Right cardiac atrium (tissue), 5 donors: ENCODE measurements at places on chromosomes 12 and 14. TPM values are rescaled to one million over a fixed set of nuclear protein-coding genes. Genes with fewer than 3 reads are reported as not detected.

- DNase-seq, result no peak
Observed at GRCh38 chr12:9782547-9783382, 22.1 kb upstream of the CD69 start.

DNA sequence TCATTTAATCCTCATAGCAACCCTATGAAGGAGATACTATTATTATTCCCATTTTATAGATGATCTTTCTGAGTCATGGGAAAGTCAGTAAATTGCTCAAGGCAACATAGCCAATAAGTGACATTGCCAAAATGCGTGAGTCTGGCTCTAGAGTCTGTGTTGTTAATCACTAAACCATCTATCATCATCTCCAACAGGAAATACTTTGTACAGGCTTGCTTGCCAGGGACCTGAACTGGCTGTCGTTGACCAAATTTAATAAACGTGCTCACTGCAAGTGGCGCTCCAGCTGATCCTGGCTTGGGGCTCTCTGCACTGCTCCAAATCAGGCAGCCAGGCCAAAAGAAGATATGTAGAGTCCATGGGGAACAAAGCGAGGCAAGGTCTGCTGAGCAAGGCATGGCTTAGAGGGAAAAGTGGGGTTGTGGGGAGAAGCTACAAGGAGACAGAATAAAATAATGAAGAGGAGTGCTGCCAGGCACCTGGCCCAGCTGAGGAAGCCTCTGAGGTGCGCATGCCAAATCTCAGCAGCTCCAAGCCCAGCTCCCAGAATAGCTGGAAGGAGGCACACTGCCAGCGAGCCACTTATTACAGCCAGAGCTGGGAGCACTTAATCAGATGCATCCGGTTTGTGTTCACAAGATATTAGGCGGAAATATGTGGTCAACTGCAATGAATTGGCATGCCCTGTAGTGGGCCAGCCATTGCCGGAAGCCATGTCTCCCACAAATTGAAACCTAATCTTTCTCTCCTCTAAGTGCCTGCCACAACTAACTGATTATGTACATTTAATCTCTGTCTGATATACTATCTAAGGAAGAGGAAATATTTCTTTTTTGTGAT, 43.3 kb upstream of the PTPRO start:
- DNase-seq, result peak; percentile 89

DNA sequence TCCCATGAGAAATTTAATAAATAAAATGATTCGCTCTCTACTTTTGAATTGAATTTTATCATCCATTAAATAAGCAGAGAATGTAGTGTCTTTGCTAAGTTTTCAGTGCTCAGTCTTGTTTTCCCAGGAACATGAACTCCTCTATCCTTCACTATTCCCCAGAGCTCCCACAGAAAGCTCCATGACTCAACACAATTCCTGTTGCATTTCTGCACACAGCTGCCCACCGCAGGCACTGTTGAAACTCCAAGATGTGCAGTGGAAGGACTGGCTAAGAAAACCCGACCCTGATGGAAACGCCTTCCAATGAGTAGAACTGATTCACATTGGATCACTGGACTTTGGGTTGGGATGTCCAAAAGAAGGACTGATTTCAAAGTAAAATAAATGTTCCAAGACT, 202.4 kb upstream of the AMIGO2 start:
- peak; percentile 59 for DNase-seq

DNA sequence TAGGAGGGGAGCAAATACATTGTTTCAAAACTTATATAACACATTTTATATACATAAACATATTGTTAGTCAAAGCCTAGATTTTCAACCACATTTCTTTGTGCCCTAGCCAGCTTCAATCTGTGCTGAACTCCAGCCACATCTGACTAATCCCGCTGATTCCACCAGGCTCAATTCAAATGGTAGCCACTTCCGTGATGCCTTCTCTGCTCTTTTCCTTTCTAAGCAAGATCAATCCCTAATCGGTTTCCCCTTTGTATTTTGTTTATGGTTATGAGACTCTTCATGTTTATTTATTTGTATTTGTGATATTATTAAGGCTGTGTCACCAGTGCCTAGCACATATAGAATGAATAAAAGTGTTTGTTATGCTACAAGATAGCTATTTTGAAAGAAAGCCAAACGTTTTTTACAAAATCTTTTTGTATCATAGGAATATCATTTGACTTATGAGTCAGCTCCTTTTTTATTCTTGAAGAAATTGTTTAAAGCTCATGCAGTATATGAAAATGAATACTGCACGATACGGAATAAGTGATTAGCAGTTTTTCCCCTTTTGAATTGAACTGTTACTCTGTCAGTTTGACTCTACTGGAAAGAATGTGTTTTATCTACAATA, 110.2 kb downstream of the PLEKHA5 start:
- no peak for DNase-seq

- DNase-seq, result peak; percentile 59
Observed at GRCh38 chr14:41830714-41831406, 224.2 kb downstream of the LRFN5 start.

GRCh38 chr12:2152134-2152533, 99.3 kb downstream of the CACNA1C start:
- no peak for DNase-seq

- no peak for DNase-seq
Observed at GRCh38 chr12:33634544-33634943, 194.9 kb upstream of the SYT10 start.

DNA sequence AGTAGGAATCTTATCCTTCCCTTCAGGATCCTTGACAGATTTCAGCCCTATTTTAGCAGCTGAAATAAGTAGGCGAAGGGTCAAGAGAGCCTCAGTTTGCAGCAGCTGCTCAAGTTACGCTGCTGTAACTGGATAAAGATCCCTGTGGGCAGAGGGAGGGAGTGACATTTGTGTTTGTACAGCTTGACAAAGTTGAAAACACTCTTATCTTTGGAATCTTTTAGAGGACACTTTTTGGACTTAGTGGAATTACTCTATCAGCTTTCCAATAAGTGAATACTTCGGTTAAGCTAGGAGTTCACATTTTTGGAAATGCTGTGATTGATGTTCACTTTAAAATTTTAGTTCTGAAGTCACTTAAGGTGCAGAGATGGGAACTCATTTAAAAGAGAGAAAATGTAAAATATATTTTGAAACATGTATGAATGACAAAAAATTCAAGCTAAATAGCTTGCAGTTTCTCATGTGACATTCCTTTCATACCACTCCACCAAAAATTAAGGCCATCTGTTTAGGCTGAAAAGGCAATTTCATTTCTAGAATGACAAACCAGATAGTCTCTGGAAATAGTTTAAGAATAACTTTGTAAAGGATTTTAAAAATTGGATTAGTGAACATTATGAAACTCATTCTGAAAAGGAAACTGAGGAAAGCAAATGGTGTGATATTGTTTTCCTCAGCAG, 55.2 kb downstream of the SLC38A4 start:
- no peak for DNase-seq

- DNase-seq, result peak; percentile 42
Observed at GRCh38 chr14:99725774-99726537, 41.9 kb downstream of the CYP46A1 start.

DNA sequence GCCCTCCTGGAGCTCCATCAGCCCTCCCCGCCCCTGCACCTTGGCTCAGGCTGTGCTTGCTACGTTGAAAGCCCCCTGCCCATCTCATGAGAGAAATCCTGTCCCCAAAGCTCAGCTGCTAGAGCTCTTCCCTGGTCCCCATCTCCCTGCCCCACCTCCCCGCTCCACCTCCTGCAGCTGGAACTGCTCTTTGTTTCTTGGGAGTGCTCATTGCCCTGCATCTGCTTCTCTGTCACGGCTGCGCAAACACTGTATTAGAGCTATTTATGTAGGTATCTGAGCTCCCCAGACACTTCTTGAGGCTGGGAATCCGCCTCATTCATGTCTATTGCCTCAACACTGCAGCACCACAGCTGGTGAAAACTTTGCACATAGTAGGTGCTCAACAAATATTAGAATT, 32.8 kb upstream of the PRIMA1 start:
- DNase-seq, result no peak

- no peak for DNase-seq
Observed at GRCh38 chr14:24861083-24861630, 188.8 kb downstream of the STXBP6 start.

GRCh38 chr12:24584032-24584675, 364.7 kb downstream of the BCAT1 start:
- DNase-seq, result peak; percentile 36

DNA sequence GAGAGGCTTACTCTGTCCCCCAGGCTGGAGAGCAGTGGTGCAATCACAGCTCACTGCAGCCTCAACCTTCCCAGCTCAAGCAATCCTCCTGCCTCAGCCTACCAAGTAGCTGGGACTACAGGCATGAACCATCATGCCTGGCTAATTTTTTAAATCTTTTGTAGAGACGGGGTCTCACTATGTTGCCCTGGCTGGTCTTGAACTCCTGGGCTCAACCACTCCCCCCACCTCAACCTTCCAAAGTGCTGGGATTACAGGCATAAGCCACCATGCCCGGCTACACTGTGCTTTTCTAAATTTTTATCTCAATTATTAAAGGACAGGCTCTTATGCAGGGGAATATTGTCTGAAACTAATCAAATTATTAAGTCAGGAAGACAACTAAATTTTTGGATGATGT, 44.6 kb downstream of the EML1 start:
- no peak for DNase-seq

DNA sequence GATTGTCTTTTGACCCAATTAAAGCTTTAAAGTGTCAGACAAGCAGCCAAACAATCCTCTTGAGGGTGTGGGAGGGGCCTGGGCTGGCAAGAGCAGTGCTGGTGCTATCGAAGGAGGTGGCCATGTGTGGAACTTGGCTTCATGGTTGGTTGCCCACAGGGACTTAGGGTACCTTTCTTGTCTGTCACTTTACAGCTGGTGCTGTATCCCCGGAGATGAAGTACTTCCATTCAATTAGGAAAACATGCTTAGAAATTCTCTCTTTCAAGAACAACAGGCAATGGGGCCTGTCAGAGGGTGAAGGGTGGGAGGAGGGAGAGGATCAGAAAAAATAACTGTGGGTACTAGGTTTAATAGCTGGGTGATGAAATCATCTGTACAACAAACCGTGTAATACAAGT, 86.5 kb downstream of the DAAM1 start:
- DNase-seq, result peak; percentile 81

DNA sequence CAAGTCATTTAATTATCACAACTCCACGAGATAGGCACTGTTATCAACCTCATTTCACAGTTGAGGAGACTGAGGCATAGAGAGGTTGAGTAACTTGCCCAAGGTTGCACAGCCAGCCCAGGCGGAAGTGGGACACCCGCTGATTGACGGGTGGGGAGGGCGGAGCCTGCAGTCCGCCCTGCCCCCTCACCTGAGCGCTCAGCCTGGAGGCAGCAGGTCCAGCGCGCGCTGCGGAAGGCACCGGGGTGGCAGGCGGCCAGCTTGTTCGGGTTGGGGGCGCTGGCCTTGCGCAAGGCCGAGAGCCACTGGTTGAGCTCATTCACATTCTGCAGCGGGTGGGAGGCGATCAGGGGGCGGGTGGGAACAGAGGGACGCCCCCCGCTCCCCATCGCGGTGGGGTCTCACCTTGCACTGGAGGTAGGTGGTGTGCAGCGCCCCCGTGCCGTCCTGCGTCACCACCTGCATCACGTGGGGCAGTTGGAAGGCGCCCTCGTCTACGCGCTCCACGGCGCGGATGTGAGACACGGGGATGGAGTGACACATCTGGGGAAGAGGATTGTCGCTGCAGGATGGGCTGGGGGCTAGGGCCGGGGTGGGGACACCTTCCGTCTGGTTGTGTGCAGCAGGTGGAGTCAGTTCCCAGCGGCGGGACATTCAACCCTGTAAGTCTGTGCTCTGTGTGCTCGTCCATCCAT, 31.7 kb downstream of the RASAL1 start:
- no peak for DNase-seq

DNA sequence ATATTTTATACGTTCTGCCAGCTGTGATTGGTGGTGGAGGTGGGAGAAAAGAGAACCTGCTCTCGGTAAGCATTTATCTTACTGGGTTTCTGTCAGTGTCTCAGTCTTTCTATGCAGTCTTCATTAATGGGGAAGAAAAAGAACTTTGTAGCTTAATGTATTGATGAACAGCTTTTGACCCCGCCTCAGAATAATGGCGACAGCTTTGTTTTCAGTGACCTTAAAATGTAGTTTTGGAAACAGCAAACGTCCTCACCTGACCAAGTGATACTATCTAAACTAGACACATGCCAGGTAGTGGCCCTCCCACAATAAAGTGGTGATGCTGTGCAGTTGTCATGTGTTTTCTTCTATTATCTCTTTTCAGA, 1.4 kb downstream of the DACT1 start:
- DNase-seq, result no peak

DNA sequence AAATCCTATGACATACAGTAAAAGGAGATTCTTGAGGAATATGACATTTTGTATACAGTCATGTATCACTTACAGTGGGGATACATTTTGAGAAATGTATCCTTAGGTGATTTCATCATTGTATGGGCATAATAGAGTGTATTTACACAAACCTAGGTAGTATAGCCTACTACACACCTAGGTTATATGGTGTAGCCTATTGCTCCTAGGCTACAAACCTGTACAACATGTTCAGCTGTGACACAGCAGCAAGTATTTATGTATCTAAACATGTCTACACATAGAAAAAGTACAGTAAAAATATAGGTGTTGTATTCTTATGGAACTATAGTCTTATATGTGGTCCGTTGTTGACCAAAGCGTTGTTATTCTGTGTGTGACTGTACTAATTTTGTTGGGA, 178.8 kb downstream of the FOXA1 start:
- no peak for DNase-seq

DNA sequence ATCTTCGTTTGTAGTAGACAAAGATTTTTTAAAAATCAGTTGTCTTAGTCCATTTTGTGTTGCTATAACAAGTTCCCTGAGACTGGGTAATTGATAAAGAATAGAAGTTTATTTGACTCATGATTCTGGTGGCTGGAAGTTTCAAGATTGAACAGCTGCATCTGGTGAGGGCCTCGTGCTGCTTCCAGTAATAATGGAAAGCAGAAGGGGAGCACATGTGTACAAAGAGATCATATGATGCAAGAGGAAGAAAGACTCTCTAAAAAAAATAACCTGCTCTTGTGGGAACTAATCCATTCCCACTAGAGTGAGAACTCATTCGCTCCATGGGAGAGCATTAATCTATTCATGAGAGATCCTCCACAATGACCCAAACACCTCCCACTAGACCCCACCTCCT, 24.8 kb downstream of the MUCL1 start:
- DNase-seq, result no peak

- DNase-seq, result peak; percentile 44
Observed at GRCh38 chr12:132430838-132431774, 58.8 kb upstream of the FBRSL1 start.

DNA sequence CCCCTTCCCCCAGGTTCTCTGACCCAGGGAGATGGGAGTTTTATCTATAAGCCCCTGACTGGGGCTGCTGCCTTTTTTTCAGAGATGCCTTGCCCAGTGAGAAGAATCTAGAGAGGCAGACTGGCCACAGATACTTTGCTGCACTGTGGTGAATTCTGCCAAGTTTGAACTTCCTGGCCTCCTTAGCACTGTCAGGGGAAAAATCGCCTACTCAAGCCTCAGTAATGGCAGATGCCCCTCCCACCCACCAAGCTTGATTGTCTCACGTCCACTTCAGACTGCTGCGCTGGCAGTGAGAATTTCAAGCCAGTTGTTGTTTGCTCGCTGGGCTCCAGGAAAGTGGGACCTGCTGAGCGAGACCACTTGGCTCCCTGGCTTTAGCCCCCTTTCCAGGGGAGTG, 31.7 kb downstream of the KLRK1 start:
- DNase-seq, result no peak

Gene AMN
- not detected for total RNA-seq

Gene LRCOL1
- not detected for total RNA-seq

Gene B4GALNT3
- total RNA-seq, result 22.7 TPM

Gene POTEG
- total RNA-seq, result not detected

Gene ASPG
- 174 TPM for total RNA-seq

Gene RNASE7
- total RNA-seq, result not detected

Gene VRTN
- total RNA-seq, result not detected

Gene PRH2
- not detected for total RNA-seq

Gene ANKRD33
- not detected for total RNA-seq

Gene EXD2
- total RNA-seq, result 19.6 TPM

Gene STAC3
- 2.3 TPM for total RNA-seq

Gene MYH6
- 12,862 TPM for total RNA-seq
